Frontal cortex (tissue), 4 donors: ENCODE measurements at places on chromosomes 3 and 15.
A peak's percentile ranks its signal among the peaks of the same experiment; 100 is the strongest.

GRCh38 chr3:45923755-45924154 lies 19.5 kb upstream of the CXCR6 start:
- DNase-seq = no peak

- DNase-seq = no peak
These were observed 140.5 kb upstream of the TBL1XR1 start for GRCh38 chr3:177337541-177338331.

- DNase-seq = no peak
These were observed 229.9 kb downstream of the THRB start for GRCh38 chr3:24264748-24265158.

GRCh38 chr3:16536996-16537395 lies 23.5 kb upstream of the RFTN1 start:
- DNase-seq = no peak

DNA sequence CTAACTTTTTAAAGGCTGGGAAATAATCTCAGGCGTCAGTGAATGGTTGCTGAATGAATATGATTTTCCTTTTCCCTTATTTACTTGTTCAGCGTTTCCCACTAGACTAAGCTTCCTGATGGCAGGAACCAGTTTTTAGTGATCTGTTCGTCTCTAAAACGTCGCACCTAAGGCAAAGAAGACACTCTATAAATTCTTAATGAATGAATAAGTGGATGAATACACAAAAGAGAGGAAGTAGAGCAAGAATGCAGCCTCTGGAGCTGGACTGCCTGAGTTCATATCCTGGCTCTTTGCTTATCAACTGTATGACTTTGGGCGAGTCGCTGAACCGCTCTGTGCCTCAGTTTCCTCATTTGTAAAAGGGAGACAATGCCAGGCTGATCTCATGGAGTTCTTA lies 38.7 kb downstream of the WNT7A start:
- no peak for DNase-seq

DNA sequence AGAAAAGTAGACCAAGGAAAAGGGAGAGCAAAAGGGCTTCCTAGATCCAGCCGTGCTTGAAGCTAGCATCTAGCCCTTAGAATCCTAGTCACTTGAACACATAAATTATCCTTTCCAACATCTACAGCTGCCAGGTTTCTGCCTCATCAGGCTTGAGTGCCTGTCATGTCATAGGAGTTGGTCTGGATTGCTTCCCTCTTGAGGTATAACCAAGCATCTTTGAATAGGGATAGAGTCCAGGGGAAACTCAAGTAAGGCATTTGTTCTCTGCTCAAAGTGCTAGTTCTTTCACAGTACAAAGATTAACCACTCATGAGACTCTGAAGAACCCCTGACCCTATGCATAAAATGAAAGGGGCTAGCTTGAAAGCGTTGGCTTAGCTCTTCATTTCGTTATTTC lies 72.3 kb downstream of the SLCO3A1 start:
- no peak for DNase-seq

GRCh38 chr15:55007561-55007960 lies 189.2 kb downstream of the RSL24D1 start:
- DNase-seq = no peak

DNA sequence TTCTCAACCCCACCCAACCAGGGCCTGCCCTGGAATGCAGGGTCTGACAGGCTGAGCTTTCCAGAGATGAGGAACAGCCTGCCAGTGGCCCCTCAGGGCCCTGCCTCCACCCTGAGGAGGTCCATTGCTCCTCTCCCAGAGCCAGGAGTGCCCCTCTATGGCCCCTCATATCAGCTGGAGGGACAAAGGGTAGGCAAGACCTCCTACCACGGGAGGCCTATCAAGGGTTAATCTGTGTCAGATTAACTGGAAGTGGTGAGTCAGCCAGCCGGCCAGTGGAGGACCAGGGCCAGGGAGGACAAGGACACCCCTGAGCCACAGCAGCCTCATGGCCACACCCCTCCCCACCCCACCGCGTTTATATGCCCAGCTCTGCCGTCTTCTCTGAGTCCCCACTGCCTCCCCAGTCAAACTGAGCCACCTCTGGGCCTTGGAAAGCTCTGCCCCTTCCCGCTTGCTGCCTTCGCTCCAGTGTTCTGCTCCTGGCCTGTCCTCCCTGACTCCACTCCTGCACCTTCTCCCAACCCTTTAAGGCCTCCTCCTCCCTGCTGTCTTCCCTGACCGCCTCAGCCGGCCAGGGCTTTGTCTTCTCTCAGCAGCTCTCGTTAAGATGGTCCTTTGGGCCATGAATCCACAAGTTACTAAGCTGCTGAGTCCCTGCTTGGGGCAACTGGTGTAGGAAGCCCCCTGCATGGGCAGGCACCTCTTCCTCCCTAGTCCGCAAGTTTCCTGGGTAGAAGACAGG lies 6.5 kb downstream of the CCDC33 start:
- DNase-seq = no peak

GRCh38 chr3:31960793-31961431 lies 20.1 kb downstream of the OSBPL10 start:
- DNase-seq = no peak

- DNase-seq = no peak
These were observed 67.4 kb downstream of the MYLK start for GRCh38 chr3:123816673-123817207.

DNA sequence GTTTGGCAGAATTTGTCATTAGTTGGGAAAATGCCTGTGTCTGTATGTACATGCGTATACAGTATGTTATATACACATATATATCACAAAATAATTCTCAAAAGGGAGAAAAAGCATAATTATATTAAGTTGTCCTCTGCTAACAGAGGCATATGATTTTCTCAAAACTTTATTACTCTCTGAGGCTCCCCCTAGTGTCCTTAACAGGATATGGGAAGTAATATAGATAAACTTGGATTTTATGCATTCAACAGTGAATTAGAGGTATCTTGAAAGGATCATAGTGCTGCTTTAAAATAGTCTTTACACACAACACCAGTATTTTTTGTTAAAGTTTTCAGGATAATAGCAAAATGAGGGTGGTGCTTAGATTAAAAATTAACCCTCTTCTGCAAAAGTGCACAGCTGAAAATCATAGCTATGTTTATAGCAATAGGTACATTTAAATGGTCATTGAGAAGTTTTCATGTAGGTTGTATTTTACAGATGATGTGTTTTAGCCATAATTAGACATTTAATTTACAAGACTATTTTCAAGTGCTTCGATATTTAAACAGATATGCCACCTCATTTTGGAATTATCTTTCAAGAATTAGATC lies 454.0 kb upstream of the ROBO2 start:
- no peak for DNase-seq

DNA sequence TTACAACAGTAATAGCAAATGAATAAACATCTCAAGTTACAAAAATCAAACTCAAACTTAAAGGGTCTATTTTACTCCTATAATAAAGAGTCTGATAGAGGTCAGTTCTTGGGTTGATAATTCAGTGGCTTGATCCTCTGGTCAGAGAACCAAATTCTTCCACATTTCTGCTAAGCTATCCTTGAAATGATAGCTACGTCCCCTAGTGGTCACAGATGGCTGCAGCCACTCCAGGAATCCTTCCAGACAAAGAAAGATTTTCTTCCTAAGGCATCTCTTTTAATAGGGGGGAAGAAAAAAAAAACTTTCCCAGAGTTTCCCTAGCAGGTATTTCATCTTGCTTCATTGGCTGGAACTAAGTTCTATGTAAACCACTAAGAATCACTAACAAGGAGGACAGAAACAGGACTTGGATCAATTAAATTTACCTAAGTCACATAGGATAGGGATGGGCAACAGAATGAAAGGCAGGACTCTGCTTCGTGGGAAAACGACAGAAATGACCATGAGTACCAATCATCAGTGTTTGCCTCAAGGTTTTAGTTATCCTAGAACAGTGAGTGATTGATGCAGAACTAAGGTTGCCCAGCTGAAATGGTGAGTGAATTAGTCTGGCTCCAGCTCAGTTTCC lies 160.7 kb downstream of the STAC start:
- DNase-seq = no peak

DNA sequence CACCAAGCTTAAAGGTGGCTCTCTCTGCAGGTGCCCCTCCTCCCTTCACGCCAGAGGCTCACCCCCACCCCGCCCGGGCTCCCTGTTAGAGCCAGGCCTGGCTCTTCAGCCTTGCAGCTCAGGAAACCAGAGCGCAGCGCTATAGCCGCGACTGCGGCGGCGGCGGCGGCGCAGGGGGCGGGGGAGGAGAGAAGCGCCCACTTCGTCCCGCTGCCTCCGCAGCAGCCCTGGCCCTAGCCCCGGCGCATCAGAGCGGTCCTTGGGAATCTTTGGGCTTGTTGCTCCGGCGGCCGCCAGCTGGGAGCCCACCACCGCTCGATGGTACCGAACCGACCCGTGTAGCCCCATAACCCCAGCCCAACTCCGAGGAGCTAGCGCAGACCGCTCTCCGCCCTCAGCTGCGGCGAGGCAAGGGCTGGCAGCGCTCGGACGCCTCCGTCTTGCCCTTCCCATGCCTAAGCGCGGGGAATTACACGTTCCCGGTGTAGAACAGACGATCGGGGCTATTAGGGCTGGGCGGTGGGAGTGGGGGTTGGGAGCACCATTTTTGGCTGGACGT lies 1.2 kb downstream of the RASGRF1 start:
- peak; percentile 64 for DNase-seq

DNA sequence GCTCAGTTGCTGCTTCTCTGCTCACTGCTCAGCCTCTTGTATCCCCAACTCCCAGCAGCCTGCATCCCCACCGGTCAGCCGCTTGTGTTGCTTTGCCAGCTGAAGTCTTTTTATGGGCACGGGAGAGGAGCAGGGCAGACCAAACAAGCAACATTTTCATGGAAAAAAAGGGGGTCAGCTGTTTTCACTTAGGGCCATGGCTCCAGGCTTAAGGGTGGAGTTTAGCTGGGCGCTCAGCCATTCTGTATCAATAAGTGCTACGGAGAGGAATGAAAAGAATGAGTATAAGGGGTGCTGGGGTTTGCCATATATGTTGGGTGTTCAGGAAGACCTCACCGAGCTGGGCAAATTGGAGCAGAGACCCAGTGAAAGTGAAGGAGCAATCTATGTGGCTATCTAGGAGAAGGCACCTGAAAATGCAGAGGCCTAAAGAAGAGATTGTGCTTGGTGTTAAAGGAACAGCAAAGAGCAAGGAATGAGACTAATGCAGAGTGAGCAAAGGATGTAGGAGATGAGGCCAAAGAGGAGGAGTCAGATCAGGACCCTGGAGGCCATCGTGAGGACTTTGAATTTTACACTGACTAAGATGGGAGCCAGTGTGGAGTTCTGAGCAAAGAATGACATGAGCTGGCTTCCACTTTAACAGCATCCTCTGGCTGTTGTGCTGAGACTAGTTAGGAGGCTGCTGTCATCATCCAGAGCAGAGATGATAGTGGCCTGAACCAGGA lies 16.6 kb upstream of the IREB2 start:
- no peak for DNase-seq

DNA sequence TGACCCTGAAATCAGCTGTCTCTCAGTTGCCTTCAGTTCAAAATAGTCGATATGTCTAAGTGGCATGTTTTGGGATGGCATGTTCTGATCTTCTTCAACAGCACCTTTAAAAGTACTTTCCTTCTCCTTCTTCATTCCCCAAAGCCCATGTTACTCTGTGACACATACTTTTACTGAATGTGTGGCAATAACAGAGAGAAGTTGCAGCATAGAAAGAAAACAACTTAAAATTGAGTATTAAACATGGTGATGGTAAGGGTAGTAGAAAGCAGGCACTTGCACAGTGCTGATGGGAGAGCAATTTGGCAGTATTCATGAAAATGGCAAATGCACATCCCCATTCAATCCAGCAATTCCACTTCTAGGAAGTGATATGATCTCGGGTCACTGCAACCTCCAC lies 12.3 kb upstream of the ULK4 start:
- no peak for DNase-seq

GRCh38 chr15:59353994-59354416 lies 18.7 kb downstream of the MYO1E start:
- DNase-seq = no peak

- no peak for DNase-seq
These were observed 95.1 kb upstream of the ZBED2 start for GRCh38 chr3:111690242-111690641.

DNA sequence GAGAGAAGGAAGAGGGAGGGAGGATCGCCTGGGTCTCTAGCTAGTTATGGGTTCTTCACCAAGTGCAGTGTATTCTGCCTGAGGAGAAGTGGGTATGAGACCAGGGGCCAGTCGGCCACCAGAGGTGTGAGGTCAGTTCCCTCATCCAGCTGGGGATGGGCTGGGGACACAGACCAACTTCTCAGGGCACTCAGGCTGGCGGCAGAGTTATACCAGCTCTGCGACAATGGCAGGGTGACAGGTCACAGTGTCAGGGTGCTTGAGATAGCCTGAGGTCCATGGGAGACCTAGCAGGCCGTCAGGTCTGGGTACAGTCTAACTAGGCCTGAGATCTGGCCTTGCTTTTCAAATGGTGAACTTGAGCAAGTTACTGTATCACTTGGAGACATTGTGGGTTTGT lies 31.4 kb upstream of the PLXNA1 start:
- DNase-seq = no peak
